ENCODE measurements at places on chromosomes 6 and 20.

- no peak for DNase-seq
Observed at GRCh38 chr20:22861231-22861980, 173.7 kb upstream of the SSTR4 start.

GRCh38 chr6:170237999-170238740, 52.7 kb downstream of the DLL1 start:
- no peak for DNase-seq

DNA sequence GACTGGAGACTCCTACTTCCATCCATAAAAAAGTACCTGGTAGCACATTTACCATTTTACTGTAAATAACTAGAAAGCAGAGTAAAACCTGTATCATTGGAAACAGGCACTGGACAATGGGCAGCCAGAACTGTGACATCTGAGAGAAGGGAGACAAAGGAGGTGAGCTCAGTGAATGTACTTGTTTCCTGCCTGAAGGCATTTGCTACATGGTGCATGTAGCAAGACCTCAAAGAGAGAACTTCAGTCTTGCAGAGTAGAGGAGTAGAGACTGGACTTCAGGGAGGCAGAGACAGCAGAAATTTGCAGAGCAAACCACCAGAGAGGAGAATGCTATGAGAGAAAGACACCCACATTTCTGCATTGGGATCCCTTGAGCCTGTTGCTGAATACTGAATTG, 171.0 kb upstream of the CCN2 start:
- no peak for DNase-seq

- DNase-seq: no peak
Observed at GRCh38 chr6:31113861-31114540, 599 bp upstream of the PSORS1C1 start.

DNA sequence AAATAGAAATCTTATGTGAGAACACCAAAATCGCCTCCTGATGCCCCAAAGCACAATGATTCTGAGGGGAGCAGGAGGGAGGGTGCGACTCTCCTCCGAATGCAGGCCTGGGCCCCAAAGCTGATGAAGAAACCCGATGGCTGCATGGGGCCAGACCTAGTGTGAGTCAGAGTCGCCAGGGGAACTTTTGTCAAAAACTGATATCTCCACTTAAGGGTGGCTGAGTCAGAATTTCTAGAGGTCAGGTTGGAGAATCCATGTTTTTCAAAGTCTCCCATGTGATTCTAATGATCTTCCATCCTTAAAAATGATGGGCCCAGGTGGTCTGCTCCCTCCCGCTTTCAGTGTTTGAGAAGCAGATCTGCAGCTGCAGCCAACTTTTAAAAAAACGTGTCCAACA, 172.8 kb downstream of the BACH2 start:
- DNase-seq: no peak

DNA sequence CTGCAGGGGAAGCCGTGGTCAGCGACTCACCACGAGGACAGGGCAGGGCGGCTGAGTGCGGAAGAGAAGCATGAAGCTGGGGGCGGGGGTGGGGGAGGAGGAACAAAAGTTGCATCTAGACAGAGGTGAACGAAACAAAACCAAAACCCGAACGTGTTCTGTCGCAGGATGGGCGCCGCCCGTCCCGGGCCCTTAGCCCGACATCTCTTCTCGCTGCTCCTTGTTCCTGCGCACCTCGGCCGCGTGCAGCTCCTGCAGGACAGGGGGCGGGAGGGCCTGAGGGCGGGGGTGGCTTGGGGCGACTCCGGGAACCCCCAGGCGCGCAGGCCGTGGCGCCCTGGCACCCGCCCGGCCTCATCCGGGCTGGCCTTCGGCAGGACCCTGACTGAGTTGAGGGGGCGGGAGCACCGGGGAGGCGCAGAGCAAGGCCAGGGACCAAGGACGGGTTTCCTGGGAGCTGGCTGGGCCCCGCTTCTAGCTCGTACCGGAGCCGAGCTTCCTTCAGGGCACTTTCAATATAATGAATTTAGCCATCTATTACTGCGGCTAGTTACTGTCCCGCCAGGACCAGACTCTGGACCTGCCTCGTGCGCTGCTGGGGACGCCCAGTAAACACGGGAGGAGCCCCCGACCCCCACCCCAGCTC, 12.0 kb downstream of the STMN3 start:
- DNase-seq: no peak

DNA sequence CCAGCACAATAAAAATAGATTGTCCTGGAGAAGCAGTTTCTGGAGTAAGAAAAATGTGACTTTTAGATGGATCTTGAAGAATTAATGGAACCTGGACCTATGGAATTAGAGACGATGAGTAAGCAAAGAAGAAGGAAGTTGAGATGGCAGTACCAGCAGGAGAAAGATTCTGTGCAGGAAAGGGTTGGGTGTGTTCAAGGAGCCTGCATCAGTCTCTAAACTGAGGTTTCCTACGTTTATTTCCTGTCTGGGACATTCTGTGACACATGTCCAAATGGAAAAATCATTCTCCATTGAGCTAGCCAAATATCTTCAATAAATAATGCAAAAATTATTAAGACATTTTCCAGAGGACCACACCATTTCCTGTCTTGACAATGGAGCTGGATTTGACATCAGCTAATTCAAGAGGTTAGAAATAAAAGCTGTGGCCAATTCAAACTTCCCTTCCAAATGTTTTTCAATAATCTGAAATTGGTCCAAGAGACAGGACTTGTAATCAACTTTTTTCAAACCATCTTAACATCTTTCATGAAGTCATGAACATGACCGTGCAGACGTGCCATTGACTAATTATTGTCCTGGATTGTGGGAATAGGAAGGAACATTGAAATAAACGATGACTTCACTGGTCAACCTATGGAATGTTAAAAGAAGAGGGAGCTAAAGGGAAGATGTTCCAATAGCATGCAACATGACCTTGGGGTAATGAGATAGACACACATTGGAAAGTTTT, 198.3 kb downstream of the ZNF217 start:
- DNase-seq: no peak

Measured in stimulated activated CD8-positive, alpha-beta memory T cell treated with anti-CD3 and anti-CD28 coated beads, Interleukin-12 subunit alpha, Interleukin-12 subunit beta, amount 100 ng/mL, for 1 hour (primary cell).